Cerebellar nuclear complex (tissue), 1 donor: ENCODE measurements at places on chromosomes 13 and 19.

DNA sequence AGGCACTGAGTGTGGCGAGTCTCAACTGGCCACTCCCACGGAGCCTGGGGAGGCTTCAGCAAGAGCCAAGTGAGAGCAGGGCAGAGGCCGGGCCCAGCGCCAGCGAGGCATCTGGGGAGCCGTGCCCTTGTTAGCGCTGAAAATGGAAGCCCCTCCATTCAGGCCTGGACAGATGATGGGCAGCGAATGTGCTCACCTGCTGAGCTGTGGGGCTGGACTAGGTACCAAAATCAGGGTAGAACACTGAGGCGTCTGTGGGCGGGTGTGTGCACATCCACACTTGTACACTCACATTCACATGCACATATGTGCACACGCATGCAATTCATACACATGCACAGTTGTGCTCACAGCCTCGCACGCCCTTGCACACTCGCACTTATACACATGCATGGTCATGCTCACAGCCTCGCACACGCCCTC is 20.7 kb downstream of the NAXD start:
- DNase-seq = no peak

DNA sequence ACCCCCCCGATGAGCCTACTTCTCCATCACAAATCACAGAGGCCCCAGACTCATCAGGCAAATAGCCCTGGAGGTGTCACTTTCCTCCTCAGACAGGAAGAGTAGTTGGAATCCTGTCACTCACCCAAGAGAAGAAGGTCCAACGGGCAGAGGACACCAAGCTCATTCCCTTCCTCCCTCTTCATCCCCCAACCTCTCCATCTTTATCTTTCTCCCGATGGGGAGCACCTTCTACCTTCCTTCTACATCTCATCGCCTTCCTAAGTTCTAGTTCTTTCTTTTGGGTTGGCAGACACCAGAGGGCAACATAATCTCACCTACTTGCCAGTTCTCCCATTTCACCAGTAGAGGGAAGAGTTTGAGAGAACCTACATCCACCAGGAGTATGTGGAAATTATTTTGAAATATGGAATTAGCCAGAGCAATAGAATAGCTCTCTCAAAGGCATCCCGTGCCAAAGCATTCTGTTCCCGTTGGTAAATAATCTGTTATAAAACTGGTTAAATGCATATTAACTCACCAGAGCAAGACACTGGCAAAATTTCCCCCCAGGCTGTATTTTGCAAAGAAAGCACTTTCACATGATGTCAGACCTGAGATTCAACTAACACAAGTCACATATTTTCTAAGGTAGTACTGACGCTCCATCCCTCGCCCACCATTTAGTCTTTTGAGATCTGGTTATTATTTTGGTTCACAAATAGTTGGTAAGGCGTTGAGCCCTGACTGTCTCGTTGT is 55.0 kb downstream of the ZIC5 start:
- peak; percentile 8 for DNase-seq

- no peak for DNase-seq
These were observed 137.5 kb downstream of the KCNRG start for GRCh38 chr13:50152655-50153309.

DNA sequence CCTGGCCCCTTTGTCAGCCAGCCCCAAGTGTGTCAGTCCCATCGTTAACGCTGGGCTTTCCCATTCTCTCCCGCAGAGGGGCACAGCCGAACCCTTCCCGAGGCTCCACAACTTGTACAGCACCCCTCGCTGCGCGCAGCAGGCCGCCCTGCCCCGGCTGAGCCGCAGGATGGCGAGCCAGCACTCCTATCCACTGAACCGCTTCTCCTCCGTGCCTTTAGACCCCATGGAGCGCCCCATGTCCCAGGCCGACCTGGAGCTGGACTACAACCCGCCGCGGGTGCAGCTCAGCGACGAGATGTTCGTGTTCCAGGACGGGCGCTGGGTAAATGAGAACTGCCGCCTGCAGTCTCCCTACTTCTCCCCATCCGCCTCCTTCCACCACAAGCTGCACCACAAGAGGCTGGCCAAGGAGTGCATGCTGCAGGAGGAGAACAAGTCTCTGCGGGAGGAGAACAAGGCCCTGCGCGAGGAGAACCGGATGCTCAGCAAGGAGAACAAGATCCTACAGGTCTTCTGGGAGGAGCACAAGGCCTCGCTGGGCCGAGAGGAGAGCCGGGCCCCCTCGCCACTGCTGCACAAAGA is 11.1 kb downstream of the CBY2 start:
- no peak for DNase-seq

GRCh38 chr13:20232556-20233277 is 598 bp upstream of the GJB6 start:
- no peak for DNase-seq

- DNase-seq = no peak
These were observed 99.5 kb downstream of the SIPA1L3 start for GRCh38 chr19:38006361-38007045.

GRCh38 chr19:47713046-47714021 is at the start of gene EHD2:
Gene EHD2, plus strand, starts transcription at chr19:47713422. Its CDS starts 3,191 bp downstream, at chr19:47716613.
- DNase-seq = no peak

DNA sequence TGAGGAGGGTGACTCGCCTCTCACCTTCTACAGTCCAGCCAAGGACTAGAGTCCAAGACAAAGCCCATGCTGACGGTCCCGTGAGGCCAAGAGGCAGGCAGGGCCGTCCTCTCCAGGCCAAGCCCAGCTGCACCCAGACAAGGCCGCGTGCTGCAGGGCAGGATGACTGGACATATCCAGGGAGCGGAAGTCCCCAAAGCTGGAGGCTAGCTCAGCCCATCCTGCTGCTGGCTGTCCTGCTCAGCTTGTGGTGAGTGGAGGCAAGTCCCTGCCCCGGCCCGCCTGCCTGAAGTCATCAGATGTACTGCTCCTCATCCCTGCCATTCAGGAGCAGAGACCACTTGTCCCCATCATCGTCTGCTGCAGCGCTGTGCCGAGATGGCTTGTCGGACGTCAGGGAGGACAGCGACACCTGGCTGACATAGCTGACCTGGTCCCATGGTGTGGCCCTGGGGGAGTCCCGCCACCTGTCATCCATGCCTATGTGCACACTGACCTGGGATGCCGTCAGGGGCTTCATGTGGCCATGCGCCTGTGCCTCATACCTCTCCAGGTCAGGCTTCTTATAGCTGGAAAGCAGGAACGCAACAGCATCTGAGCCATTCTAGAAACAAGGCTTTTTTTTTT is 72.8 kb downstream of the CCDC70 start:
- no peak for DNase-seq

GRCh38 chr13:30745906-30746686 is 10.8 kb downstream of the ALOX5AP start:
- DNase-seq = no peak

DNA sequence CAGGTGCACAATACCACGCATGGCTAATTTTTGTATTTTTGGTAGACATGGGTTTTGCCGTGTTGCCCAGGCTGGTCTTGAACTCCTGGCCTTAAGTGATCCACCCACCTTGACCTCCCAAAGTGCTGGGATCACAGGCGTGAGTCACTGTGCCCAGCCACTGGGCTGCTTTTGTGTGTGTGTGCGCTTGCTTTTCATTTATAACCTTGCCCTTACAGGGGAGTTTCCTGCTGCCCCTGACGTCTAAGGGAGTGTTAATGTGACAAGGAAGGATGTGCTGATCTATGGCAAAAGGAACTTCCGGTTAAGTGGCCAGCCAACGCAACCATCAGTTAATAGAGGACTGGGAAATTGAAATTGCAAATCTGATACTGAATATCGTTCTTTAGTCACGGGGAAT is 57.7 kb downstream of the ING1 start:
- DNase-seq = no peak

DNA sequence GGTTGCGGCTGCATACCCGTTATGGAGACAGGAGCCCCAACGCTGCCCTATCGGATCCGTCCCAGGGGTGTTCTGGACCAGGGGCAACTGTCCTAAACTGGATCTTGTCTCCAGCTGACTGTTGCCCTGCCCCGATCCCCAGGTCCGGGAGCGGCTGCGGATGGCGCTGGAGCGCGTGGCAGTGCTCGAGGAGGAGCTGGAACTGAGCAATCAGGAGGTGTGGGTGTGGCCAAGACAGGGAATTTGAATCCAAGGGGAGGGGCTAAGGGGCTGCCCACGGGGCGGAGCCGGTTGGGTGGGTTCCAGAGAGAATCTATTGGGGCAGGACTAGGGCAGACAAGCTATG is 9.9 kb downstream of the PPFIA3 start:
- no peak for DNase-seq

GRCh38 chr19:3655402-3656072 is 28.9 kb upstream of the CACTIN start:
- no peak for DNase-seq

DNA sequence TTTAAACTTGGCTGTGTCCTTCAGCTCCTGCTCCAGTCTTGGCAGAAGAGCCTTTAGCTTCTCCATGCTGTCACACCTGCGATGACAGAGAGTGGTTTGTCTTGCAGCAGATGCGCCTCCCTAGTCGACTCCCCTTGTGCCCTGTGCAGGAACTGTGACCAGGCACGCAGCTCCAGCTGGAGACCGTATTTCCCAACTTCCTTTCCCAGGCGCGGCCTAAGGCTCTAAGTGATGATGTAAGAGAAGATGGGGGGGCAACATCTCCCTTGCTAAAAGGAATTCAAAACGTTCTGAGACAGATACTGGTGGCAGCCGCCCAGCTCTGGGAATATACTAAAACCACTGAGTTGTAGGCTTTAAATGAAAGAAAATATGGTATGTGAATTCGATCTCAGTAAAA is 16.3 kb downstream of the DCUN1D2 start:
- no peak for DNase-seq

GRCh38 chr13:24271601-24272451 is 37.6 kb upstream of the C1QTNF9 start:
- no peak for DNase-seq

DNA sequence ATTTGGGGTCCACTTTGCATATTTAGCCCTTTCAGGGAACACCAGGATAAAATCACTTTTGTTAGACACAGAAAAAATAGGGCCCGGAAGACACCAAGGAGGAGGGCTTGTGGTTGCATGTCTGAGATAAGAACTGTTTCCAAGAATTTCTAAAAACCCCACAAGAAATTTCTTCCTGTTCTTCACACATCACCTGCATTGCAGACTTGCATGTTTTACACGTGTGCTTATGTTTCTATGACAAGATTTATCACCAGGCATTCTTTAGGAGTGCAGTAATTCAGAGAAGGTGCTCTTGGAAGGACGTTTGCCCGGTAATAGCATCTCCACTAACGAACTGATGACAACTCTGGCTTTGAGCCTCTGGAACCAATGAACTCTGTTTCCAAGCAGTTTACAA is 7.1 kb upstream of the ACTL9 start:
- no peak for DNase-seq

- DNase-seq = no peak
These were observed 155.2 kb downstream of the RFC3 start for GRCh38 chr13:33973194-33973593.

DNA sequence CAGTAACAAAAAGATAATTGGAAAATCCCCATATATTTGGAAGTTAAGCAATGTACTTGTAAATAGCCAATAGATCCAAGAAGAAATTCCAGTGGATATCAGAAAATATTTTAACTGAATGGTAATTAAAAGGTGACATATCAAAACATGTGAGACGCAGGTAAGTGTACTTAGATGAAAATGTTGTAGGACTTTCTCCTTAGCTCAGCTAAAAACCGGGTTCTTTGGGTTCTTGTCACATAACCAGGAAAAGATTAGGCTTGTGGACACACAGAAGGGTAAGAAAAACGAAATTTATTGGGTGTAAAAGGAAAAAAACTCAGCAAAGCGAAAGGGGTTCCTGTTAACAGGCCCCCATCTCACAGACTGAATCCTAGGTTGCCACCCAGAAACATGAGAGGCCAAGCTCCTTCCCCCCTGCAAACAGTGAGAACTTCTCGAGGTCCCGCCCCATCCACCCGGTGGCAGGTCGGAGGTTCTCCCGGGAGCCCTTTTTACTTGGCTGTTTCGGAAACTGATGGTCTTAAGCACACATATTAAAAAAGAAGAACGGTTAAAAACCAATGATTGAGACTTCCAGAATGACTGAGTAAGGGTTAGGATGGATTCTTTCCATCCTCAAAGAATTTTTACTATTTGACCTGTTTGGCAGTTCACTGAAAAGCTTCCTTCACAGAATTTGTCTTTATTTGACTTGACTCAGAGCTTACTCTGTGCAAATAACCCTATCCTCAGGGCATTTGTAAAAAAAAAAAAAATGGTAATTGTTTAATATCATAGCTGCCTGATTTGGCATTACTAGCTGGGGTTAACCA is 3.1 kb upstream of the CCDC70 start:
- no peak for DNase-seq

GRCh38 chr13:28744091-28744536 is 25.3 kb upstream of the SLC46A3 start:
- no peak for DNase-seq

GRCh38 chr19:51141181-51141580 is 920 bp upstream of the SIGLEC7 start:
- no peak for DNase-seq

- DNase-seq = no peak
These were observed 4.3 kb downstream of the PTOV1 start for GRCh38 chr19:49855277-49855675.

- no peak for DNase-seq
These were observed 182.3 kb downstream of the GPC5 start for GRCh38 chr13:91580749-91581148.

- DNase-seq = no peak
These were observed 470 bp downstream of the ZNF835 start for GRCh38 chr19:56670961-56671612.

DNA sequence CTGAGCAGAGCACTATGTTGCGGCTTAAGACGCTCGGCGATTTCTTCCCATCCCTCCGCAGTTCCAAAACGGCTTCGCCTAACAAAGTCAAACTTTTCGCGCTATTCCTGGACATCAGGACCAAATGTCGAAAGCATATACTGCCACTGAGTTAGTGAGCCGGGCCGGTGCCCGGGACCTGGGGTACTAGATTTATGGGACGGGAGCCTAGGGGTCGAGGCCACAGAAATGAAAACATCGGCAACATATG is 699 bp downstream of the RCBTB2 start:
- DNase-seq = no peak

- DNase-seq = no peak
These were observed 3.2 kb upstream of the ZNF235 start for GRCh38 chr19:44308011-44308410.

GRCh38 chr13:25948910-25949309 is 102.9 kb downstream of the SHISA2 start:
- DNase-seq = no peak

DNA sequence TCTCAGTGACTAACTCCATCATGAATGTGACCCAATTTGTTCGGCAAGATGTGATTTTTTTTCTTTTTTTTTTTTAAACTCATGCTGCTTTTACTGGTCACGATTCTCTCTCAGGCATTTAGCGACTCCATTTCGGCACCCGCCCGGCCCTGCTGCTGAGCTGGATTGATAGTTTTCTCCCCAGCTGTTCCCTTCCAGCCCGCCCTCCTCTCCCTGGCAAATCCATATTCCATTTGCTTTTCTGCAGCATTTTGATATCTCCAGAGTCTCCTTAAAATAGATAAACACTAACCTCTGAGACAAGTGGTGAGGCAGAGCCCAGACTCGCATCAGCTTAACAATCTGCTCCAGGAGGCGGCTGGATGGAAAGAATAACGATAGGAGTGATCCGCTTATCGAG is 55.5 kb upstream of the KATNAL1 start:
- no peak for DNase-seq

GRCh38 chr19:47056411-47056810 is 8.0 kb upstream of the TMEM160 start:
- no peak for DNase-seq

GRCh38 chr19:37227996-37228395 is 10.0 kb downstream of the ZNF383 start:
- DNase-seq = no peak

- no peak for DNase-seq
These were observed 67.2 kb upstream of the ZNF527 start for GRCh38 chr19:37303591-37304171.

GRCh38 chr13:73672492-73672891 is 461.7 kb downstream of the KLF12 start:
- no peak for DNase-seq
